ENCODE measurements at places on chromosomes 6 and 20.

GRCh38 chr20:15708984-15709598 is 864.2 kb downstream of the KIF16B start:
- DNase-seq = no peak

DNA sequence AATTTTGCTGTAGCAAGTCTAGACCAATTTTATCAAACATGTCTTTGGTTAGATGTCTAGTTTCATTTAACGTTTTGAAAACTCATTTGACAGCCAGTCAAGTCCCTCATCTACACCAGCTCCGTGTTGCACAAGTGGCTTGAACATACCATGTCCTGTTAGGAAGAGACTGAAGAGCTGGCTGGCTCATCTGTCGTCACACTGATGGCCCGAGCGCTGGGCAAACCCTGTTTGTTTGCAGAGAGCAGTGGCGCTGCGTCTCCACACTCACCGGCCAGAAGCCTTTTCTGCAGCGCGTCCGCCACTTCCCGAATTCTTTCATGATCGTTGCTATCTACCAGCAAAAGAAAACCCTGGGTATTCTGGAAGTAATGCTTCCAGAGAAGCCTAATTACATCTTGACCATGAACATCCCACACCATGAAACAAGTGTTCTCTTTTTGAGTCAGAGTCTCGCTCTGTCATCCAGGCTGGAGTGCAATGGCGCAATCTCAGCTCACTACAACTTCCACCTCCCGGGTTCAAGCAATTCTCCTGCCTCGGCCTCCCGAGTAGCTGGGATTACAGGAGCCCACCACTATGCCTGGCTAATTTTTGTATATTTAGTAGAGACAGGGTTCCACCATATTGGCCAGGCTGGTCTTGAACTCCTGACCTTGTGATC is 10.7 kb upstream of the TCFL5 start:
- no peak for DNase-seq

GRCh38 chr6:158279615-158280014 is 32.6 kb upstream of the TULP4 start:
- DNase-seq = no peak

GRCh38 chr6:41555326-41556300 is 9.4 kb downstream of the FOXP4 start:
- DNase-seq = no peak

DNA sequence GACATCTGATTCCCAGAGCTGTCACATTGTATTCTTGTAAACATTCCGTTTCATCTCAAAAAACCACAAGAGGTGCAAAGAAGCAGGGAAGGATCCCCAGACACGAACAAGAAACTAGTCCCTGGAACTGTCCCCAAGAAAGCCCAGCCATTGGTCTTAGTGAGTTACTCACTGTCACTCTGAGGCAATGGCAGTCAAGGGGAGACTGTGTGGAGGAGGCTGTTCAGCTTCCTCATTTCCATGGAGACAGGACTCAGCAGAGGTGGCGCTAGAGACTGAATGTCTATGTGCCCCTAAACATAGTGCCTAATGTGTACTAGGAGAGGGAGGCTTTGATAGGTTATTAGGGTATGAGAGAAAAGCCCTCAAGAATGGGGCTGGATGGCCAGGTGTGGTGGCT is 11.1 kb downstream of the ULBP1 start:
- DNase-seq = no peak

GRCh38 chr20:14569641-14570040 is 232.2 kb upstream of the FLRT3 start:
- no peak for DNase-seq

DNA sequence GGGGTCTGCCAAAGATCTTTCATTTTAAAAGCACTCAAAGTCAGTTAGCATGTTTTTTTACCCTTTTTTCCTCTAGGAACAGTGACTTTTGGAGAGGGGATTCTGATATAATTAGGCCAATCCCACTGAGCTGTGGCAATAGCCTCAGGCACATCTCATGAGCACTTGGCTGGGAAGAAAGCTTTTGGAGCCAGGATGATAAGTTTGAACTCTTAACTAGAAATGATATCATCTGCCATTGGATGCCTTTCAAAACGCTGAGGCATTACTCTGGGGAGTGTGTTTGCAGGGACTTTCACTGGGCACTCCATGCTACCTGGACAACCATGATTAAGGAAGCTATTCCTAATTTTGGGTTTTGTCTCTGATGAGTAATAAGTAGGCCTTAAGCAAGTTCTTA is 3.7 kb downstream of the SCGN start:
- DNase-seq = no peak

- no peak for DNase-seq
These were observed 243.3 kb upstream of the AFDN start for GRCh38 chr6:167583412-167583811.

GRCh38 chr20:46350201-46350985 is 42.1 kb upstream of the CDH22 start:
- no peak for DNase-seq

- DNase-seq = peak; percentile 56
These were observed 43.7 kb downstream of the TOP1 start for GRCh38 chr20:41072190-41072863.

DNA sequence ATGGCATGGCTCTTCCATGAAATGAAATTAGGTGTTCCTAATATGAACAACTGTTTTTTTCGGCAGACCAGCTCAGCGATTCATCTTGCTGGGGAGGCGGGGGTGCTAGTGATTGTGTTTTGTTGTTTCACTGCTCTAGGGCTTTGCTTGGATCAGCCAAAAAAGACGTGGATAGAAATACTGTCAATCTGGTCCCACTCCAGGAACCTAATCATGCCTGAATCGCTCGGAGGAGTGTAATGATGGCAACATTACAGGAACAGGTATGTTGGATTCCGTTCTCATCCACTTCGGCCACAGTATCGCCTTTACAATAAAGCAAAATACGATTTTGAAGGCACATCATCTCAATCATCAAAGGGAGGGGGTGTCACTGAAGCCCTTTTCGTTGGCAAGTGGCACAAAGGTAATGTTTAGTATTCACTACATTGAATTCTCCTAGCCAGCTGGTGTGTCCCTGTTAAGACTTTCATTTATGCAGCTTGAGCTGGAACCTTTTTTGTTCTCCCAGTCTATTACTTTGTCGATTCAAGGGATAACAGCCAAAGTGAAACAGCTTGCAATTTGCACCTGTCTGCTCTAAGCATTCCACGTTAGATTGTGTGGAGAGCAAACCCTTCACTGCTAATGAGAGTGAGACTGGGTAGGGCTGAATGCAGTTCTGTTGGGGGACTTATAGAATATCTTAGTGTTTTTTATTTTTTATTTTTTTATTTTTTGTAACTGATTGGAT is 477.7 kb downstream of the TFAP2A start:
- DNase-seq = no peak

DNA sequence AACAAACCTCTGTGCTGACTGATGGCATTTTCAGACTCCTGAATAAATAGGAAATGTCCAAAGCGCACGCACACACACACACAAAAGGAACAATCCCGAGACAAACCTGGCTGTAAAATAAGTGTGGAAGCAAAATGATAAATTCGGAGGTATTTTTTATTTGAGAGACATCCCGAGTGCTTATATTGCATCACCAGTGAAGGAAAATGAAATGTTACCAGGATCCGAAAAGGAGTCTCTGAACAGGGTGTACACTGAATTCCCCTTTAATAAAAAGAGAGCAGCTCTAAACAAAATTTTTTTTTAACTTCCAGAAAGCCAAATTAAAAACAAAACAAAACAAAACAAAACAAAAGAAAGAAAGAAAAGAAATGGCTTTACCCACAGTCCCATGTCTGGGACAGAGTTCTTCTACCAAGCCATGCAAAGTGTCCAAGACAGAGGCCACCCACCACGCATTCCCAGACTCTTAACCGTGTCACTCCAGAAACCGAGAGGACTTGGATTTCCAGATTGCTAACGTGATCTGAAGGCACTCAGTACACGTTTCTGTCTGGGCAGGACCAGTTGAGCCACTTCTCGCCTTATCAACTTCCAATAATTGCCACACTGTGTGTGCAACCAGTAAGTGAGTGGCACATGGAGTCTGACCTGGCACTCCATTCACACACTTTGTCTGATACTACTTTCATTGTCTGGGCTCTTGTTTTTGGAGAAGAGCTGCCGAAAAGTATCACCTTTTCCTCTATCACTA is 817 bp downstream of the ME1 start:
- DNase-seq = no peak

DNA sequence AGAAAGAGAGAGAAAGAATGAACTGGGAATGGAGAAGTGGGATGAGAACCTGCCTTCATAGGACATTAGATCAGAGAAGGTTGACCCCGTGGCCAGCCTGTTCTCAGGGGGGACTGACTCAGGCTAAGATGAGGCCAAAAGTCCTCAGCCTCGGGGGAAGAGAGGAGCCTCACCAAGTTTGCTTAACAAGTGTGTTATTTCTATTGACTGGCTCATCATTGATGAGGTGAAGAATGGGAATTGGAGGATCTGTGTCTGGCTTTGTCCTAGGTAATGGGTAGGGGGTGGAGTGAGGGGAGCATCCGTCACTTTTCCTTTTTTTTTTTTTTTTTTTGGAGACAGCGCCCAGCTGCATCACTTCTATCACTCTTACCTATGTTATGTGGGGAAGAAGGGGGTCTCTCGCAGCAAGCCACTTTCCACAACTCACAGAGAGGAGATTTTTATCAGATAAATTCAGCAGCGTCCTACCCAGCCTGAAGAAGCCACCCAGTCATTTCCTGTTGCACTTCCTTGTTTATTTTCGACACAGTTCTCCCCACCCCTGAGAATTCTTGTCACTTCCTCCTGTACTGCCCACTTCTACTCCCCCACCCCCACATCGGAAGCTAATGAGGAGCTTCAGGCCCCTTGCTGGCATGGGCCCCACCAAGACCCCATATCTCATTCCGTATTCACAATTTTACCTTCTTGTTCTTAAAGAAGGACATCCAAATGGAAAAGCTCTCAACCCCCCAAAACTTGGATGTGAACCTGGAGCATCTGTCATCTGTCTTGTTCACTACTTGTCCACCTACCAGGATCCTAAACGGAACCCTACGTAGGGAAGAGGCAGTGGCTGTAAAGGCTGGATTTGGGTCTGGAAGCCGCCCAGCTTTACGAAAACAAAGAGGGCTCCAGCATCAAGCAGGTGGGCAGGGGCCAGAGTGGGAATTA is 2.8 kb upstream of the RNASET2 start:
- no peak for DNase-seq

DNA sequence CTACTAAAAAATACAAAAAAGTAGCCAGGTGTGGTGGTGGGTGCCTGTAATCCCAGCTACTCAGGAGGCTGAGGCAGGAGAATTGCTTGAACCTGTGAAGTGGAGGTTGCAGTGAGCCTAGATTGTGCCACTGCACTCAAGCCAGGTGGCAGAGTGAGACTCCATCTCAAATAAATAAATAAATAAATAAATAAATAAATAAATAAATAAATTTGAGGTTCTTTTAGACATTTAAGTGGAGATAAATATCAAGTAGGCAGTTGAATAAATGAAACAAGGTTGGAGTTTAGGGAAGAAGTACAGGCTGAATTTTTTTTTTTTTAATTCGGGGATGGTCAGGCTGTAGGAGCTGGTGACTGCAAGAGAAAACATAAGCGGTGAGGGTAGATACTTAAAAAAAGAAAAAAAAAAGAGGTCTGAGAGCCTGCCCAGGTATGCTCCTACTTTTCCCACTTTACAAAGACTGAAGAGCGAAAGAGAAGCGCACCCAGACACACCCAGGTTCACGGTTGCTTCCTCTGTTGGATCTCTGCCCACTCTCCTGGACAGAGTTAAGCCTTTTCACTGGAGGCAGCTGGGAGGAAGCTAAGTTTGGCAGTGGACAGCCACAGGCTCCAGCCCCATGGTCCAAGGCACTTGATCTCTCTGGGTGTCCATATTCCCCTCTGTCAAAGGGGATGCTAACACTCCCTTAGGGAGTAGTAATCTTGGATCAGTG is 100.9 kb upstream of the PRDM1 start:
- DNase-seq = no peak

DNA sequence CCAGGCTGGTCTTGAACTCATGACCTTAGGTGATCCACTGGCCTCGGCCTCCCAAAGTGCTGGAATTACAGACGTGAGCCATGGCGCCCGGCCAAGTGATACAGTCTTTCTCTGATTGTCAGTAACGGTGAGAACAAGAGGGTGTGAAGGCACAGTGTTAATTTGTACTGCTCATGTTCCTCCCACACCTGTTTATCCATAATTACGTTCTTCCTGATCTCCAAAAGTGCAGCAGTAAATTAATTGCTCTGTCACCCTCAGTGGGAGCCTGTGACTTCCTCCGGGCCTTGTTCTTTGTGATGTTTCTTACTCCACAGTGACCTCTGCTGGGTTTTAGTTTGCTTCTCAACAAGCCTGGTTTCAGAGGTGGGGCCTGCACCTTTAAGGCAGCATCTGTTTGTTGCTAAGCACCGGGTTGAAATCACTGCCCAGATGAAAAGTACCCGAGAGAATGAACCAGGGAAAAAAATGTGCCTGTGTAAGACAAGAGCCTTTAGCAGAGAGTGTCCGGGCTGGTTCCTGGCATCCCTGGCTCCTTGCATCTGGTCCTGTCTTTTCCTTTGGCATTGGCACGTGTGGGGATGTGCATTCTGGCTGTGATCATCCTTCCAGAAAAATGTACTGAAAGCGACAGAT is 89.1 kb upstream of the CLDN20 start:
- no peak for DNase-seq

- no peak for DNase-seq
These were observed 403.3 kb downstream of the EPM2A start for GRCh38 chr6:145332011-145332410.

DNA sequence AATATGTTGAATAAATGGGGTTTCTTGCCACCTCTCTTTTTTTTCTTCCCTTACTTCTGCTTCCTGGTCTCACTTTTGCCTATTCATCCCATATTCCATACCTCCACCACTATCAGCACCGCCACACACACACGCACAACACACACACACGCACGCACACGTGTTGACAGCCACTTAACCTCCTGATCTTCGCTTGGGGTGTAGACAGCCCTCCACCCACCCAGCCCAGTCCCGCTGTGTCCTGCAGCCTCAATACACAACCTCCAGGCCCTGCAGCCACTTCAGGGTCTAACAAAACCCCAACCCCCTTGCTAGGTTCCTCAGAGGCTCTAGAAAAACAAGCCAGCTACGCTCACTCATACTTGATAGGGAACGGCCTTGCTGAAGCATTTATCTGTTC is 72.3 kb downstream of the LINC00237 start:
- DNase-seq = no peak

- DNase-seq = no peak
These were observed 54.9 kb upstream of the NT5E start for GRCh38 chr6:85394853-85395538.

- DNase-seq = no peak
These were observed 393.6 kb downstream of the BTBD3 start for GRCh38 chr20:12311094-12311865.

GRCh38 chr6:35945650-35946025 is 24.7 kb upstream of the SRPK1 start:
- no peak for DNase-seq

- no peak for DNase-seq
These were observed 138.3 kb upstream of the SGK1 start for GRCh38 chr6:134456226-134456625.

- no peak for DNase-seq
These were observed 6.9 kb downstream of the POLH start for GRCh38 chr6:43582911-43583310.

All from GM04503 (cell line).